ENCODE measurements at places on chromosomes 3 and 15. TPM values are rescaled to one million over a fixed set of nuclear protein-coding genes. Genes with fewer than 3 reads are reported as not detected.

GRCh38 chr3:145952536-145952935 is 208.4 kb downstream of the PLOD2 start:
- DNase-seq = no peak
- no peaks in the 10 kb centered on the region for H3K36me3 ChIP-seq
- no peak overlapping the region for H3K4me3 ChIP-seq
- H3K27me3 ChIP-seq = no peaks in the 10 kb centered on the region

- H3K4me3 ChIP-seq = no peak overlapping the region
- H3K4me1 ChIP-seq = no peaks in the 10 kb centered on the region
- H3K27me3 ChIP-seq = peaks cover 18% of the 10 kb centered on the region
These were observed 40.0 kb downstream of the MYO9A start for GRCh38 chr15:72077950-72078349.

The RPUSD2 gene
- 34.2 TPM for total RNA-seq

The HCN4 gene
- total RNA-seq = 8.6 TPM
